ENCODE measurements at places on chromosomes 11 and 22.

DNA sequence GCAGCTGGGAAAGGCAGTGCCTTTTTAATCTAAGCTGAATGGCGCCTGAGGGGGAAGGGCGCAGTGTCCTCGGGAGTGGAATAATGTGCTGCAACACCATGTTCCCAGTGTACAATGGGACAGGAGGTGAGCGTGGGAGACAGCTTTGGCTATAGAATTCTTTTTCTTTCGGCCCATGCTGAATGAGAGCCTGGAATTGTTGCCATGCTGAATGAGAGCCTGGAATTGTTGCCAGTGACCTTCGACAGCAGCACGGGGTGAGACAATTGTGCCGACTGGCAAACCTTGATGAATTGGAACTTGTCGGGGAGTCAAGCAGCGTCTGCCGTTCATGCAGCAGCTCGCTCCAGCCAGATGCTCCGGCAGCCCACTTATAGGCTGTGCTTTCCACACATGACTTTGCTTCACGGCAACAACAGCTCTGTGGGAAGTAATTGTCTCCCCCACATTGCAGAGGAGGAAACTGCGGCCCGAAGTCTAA, 141.4 kb upstream of the E2F8 start:
- DNase-seq, result no peak

DNA sequence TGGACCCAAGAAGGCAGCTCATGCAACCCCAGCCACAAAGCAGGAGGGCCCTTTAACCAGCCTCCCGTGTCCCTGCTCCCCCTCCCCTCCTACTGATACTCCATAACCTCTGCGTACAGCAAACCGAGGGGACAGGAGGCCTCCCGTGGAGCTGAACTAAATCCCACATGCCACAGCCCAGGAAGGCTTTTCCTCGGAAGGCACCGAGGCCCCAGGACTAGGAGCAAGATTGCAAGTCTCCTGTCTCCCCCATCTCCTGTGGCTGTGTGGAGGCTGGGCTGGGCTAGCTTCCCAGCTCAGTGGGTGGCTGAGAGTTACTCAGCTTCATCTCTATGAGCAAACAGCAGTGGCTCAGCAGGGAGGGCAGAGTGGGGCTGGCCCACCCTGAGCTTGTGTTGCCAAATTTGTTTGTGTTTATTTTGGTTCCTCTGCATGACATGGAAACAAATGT, 62.7 kb upstream of the NECTIN1 start:
- DNase-seq, result no peak

DNA sequence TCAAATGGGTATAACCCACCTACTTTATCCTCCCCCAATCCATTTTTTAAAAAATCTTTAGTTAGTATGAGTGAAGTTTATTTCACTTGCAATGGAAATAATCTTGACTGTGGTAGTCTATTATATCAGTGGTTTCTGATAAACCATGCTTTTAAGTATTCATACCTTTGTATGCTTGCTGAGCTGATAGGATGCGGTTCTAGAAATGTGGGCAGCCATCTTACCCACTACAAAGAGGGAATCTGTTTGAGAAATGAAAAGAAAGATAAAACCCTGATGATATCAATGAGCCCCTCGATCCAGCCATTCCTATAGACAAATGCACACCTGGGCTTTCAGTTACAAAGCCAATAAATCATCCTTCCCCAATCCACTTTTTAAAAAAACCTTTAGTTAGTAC, 13.8 kb upstream of the PVALB start:
- DNase-seq, result no peak

DNA sequence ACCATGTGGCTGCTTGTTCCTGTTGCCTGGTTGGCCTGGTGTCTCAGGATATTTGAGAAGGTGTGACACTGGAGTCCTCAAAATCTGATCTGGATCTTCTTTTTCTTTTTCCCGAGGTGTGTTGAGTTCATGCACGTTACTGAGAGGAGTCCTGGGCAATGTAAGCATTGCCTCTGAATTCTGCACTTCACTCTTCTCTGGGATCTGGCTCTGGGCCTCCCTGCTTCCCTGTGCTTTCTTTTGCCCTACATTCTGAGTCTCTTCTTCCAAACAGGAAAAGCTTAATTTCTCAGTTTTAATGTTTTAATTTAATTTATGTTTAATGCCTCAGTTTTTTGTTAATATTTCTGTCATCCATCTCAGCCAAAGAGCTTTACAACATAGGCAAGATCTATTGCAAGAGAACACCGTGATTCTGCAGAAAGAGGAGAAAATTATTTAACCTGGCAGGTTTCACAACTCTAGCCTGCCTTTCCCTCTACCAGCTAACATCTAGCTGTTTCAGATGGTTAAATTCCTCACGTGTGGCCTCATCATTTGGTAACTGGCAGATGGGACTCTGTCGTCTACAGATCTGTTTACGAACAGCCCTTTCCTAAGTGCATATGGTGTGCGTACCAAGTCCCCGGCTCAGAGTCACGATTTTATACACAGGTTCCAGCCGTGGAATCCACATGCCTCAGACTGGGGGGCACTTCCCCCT, 24.7 kb downstream of the LDLRAD3 start:
- no peak for DNase-seq

DNA sequence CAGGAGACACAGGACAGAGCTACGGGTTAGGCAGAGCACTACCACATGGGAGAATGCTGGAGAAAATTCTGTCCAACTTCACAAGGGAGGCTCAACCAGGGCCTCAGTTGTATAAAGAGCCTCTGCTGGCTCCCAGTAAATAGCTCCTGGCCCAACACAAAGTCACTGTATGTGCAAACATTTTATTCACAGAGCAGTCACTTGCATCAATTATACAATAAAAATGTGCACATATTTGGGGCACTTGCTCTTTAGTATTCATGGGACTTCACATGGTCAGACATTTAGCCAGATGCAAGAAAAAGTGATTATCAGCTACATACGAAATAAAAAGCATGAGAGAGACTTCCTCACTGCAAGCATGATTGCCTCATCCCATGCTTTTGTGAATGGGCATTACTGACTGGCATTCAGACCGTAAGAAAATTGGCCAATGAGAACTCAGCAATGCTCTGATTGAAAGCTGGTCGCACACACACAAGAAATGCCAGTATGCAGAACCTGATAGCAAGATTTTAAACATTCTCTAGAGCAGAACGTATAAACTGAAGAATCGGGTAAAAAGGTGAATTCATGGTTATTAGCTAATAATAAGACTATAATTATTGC, 39.4 kb downstream of the BLID start:
- DNase-seq, result no peak

GRCh38 chr22:21845558-21846453, 21.6 kb downstream of the MAPK1 start:
- DNase-seq, result no peak

GRCh38 chr22:42500161-42500835, 19.3 kb downstream of the RRP7A start:
- peak; percentile 63 for DNase-seq

GRCh38 chr22:27378311-27378800, 423.2 kb downstream of the MN1 start:
- DNase-seq, result no peak

DNA sequence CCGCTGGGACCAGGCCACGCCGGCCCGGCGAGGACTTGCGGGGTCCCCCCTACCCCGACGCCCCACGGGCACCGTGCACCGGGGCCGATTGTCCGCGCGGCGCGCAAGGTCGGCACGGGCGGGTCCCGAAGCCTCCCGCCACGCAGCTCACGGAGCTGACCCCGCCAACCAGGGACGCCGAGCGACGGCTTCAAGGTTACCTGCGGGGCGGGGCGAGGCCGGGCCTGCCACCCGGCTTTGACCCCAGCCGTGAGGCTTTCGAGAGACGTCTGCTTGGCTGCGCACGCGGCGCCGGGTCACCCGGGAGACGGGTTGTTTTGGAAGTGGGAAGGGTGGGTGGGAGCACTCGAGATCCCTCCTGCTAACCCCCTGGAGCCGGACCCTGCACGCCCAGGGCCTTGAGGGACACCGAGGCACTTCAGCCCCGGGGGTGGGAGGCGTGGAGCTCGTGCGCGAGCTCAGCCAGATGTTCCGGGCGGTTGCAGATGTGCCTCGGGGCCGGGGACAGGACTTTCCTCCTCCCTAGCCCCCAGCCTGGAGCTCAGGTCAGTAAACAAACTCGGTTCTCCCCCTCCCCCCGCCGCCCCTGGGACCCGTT, 3.2 kb upstream of the WNT11 start:
- no peak for DNase-seq

DNA sequence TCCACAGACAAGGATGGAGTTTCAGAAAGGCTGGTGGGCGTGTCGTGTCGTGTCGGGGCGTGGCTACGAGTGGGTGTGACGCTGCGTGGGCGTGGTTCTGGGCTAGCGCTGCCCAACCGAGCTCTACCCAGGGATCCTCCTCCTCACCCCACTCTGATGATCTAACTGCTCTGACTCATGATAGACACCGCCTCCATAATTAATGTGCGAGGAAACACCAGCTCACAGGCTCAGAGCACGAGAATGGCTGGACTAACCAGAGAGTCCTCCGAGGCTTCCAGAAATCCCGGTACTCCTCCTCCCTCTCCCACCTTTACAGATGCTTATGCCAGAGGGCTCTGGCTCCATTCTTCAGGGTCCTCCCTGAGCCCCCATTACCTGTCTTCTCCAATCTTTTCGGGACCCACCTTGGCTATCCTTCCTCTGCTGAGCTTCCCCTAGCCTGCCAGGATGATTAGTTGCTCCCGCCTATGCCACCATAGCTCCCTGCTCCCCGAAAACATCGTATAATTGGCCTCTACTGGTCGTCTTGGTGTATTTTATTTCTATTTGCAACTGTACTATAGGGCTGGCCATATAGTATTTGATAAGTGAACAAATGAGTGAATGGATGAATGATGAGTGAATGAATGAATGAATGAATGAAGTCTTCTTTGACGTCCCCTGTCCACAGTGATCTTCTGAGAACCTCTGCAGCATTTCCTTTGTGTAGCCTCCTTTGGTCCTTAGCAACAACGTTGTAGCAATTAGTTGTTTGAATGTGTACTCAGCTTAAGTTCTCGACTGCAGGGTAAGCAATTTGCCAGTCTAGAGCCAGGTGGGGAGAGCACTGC, 21.7 kb downstream of the TMPRSS13 start:
- peak; percentile 23 for DNase-seq

DNA sequence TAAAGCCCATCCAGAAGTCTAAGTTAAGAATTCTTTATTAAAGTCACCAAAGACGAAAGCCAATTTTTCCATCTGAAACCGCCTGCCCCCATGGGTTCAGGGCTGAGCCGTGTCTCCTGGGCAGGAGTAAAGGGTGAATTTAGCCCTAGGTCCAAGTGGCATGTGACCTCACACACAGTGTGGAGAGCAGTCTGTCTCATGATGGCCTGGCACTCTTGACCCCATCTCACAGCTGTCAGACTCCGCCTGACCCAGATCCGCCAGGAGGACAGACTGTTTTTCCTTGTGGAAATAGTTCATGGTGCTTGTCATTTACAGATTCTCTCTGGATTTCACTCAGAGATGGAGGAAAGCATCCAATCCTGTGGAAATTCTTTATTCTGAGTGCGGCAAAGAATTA, 109.7 kb downstream of the GALNT18 start:
- DNase-seq, result no peak

- DNase-seq, result no peak
These were observed 15.8 kb downstream of the ZBTB16 start for GRCh38 chr11:114075344-114075610.

DNA sequence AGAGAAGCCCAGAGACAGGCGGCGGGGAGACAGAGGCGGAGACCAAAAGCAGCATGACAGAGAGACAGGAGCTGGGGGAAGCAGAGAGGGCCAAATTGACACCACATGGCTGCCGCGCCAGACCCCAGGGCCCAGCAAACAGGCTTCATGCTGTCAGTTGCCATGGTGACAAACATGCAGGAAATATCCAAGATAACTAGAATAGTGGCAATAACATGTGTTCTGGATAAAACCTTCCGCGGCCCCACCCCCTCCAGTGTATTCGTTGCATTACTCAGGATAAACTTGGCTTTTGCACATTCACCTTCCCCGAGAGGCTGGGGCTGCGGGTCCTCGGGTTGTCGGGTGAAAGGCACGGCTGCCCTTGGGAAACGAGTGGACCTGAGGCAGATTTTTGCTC, 49.9 kb upstream of the CDON start:
- DNase-seq, result no peak

GRCh38 chr11:12741671-12742216, 67.5 kb downstream of the TEAD1 start:
- DNase-seq, result no peak

DNA sequence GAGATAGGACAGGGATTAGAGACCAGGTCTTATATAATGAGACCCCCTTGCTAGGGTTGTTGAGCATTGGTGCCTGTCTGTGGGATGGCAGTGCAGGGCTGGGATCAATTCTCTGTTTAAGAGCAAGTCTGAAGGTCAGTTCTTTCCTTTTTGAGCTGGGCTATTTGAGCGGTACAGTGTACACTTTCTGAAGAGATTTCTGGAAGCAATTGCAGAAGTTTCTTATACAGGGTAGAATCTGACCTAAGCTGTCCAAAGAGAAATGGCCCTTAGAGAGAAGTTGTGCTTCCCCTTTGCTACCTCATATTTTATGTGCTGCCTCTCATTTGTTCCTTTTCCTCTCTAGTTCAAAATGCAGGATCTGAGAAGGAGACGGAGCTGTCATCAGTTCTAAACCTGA, 35.8 kb downstream of the CSTPP1 start:
- no peak for DNase-seq

DNA sequence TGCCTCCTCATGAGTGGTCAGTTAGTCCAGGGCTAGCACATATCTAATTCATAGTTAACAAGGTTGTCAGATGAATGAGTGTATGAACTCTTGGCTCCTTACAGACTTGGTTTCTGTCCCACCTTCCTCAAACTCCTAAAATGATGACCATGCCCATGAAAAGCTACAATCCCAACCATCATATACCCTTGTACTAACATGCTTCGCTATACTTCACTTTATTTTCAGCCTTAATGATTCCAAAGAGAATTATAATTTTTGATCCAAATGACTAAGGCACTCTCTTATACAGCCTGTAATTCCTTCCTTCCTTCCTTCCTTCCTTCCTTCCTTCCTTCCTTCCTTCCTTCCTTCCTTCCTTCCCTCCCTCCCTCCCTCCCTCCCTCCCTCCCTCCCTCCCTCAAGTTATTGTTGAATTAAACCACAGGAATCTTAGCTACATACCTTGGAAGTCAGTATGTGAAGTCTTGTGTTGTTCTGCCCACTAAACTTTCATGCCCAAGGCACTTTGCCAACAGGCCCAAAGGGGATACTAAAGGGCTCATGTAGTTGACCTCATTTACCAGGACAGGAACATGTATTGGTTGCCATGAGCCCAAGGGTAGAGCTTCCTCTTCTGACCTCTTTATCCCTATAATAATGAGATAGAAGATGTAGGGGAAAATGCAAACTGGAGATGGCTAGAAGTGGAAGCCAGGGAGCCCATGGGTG, 37.4 kb downstream of the CALCA start:
- DNase-seq, result no peak
